NCI-H446 (cell line): ENCODE measurements at places on chromosomes 6 and 20.

DNA sequence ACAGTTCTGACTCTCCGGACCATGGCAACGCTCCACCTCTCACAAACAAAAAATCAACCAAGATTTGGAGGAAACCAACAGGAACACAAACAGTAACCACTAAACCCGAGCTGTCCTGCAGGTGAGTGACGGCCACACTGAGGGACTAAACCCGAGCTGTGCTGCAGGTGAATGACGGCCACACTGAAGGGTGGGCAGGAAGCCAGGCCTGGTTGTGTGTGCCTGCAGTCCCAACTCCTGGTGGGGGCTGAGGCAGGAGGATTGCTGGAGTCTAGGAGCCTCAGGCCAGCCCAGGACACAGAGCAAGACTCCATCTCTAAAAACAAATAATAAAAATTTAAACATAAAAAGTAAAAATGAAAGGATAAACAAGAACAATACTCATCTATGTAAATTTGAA is 80.6 kb downstream of the TAF4 start:
- DNase-seq = no peak

GRCh38 chr6:50663806-50664205 is 49.5 kb upstream of the TFAP2D start:
- no peak for DNase-seq

GRCh38 chr6:149008741-149009140 is 261.9 kb downstream of the UST start:
- DNase-seq = no peak

DNA sequence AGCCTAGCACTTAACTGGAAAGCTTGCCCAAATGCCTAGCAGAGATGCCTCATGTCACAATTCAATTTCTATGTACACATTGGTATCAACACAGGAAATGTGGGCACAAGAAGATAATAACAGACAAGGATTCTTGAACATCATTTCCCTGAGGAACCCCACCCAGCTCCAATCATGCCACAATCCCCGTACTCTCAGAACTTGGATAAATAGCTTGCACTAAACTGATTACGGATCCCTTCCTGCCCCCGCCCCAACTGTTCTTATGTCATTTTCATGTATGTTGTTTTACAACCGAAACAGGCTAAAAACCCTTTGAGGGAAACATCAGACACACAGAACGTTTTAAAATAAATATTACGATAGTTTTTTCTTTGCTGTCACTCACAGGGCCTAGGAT is 87.1 kb downstream of the BACH2 start:
- DNase-seq = no peak

DNA sequence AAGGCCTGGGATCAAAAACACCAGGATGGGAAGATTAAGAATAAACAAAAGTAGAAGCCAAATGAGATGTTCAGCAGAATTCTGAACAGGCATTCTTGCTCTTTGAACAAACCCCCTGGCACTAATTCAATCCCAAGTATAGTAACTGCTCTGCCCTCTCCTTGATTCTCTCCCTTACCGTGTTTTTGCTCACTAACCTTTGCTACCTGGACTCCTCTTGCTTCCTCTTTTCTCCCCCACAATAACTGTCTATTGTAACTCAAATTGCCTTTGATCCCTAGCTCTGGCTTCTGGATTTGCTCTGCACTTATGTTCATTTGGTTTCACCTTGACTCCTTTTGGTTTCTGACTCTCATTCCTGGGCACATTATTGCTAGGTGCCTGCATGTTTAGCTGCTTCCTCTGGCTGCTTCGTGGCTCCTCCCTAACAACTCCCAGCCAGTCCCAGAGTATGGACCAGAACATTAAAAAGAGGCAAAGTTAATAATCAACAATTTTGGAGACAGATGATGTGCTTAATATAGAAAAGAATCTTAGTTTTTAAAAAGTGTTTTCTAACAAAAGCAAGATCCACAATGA is 65.4 kb upstream of the PHIP start:
- no peak for DNase-seq

DNA sequence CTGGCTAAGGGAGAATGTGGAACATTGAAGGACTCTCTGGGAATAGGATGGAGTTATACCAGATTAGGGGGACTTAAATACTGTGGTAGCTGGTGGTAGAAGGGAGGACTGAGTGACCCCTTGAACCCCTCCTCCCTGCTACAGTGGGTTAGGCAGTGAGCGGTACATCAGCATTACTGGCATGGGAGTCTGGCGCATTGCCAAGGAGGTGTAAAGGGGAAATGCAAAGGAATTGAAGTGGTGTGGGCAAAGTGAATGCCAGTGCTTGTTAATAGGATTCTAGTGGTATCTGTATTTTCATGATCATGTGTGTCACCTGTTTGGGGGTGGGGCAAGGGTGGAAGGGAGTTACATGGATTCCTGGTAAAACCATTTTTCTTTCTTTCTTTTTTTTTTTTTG is 60.1 kb downstream of the GFRA4 start:
- DNase-seq = no peak

DNA sequence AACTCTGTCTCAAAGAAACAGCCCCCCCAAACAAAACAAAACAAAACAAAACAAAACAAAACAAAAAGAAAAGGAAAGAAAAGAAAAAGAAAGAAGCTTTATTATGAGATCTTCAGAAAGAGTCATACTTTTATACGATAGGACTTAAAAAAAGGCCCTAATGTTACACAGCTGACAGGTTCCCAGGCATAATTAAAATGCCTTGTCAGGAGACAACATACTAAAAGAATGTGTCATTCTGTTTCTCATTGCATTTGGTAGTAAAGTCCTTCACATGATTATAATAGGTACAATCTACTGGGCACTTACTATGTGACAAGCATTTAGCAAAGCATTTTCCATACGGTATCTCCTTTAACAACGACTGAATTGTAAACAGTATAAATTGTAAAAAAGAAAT is 36.4 kb upstream of the RPN2 start:
- DNase-seq = no peak

DNA sequence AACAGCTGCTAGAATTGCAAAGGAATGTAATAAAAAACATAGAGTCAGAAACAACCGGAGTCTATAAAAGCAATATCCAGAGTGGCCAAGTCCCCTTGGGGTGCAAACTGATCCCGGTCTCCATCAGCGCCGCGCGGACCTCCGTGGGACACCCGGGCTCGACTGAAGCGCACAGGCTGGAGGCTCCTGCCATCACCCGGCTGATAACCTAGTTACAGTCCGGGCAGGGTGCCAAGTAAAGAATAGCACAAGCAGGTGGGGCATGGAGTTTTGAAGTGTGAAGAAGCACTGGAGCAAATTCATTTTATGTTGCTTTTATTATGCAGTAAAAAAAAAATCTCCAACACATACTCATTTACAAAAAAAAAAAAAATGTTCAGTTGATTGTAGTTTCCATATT is 205.1 kb upstream of the GMDS start:
- no peak for DNase-seq

DNA sequence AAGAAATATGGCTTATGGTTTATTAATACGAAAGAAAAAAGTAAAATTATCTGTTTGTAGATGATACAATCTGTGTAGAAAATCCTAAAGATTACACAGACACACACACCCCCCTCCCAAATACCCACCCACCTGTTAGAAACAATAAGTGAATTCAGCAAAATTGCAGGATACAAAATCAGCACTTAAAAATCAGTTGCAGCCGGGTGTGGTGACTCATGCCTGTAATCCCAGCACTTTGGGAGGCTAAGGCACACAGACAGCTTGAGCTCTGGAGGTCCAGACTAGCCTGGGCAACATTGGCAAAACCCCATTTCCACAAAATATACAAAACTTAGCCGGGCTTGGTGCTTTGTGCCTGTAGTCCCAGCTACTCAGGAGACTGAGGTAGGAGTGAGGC is 42.3 kb downstream of the NINL start:
- no peak for DNase-seq
